ENCODE measurements at places on chromosomes 1 and 21. TPM values are rescaled to one million over a fixed set of nuclear protein-coding genes. Genes with fewer than 3 reads are reported as not detected.

Gene PAQR7
- total RNA-seq, result 6.8 TPM

Gene FCRLB
- total RNA-seq, result 2.0 TPM

Gene GBP7
- total RNA-seq, result not detected

Gene TSACC
- not detected for total RNA-seq

Gene S100A4
- total RNA-seq, result 844 TPM

Gene TMCO1
- total RNA-seq, result 103 TPM

Gene C8B
- total RNA-seq, result not detected

Gene RORC
- 0.15 TPM for total RNA-seq

Gene CNKSR1
- 0.17 TPM for total RNA-seq

Gene KRTCAP2
- 125 TPM for total RNA-seq

Gene SEC16B
- total RNA-seq, result 3.1 TPM

Gene OR2G6
- not detected for total RNA-seq

Gene ADPRS
- 27.6 TPM for total RNA-seq

Gene OR10Z1
- total RNA-seq, result not detected

Gene TFF2
- total RNA-seq, result not detected

Gene REN
- not detected for total RNA-seq

Gene TSPAN1
- not detected for total RNA-seq

Gene CHRM3
- under 0.01 TPM for total RNA-seq

Gene CYP4Z1
- total RNA-seq, result not detected

Gene GRIK3
- not detected for total RNA-seq

Gene KRTAP21-2
- not detected for total RNA-seq

Gene ERICH3
- total RNA-seq, result not detected

Gene HTR6
- total RNA-seq, result under 0.01 TPM

Gene TRNAU1AP
- total RNA-seq, result 36.8 TPM

Gene TEX38
- total RNA-seq, result 0.29 TPM

Gene OVAAL
- not detected for total RNA-seq

Gene NLRP3
- total RNA-seq, result not detected

Gene TRAF3IP3
- total RNA-seq, result not detected

Gene INSRR
- total RNA-seq, result not detected

Gene FCRL4
- not detected for total RNA-seq

Gene MNDA
- total RNA-seq, result not detected

Gene TMEM51
- total RNA-seq, result 8.3 TPM

Gene BSND
- not detected for total RNA-seq

Gene CSMD2
- 5.0 TPM for total RNA-seq

Gene KRTAP19-3
- total RNA-seq, result not detected

Gene TSSK3
- total RNA-seq, result 1.0 TPM

Gene SAMD13
- 1.2 TPM for total RNA-seq

Gene AIRE
- total RNA-seq, result under 0.01 TPM

Gene CATSPERE
- total RNA-seq, result 0.44 TPM

Gene MARK1
- total RNA-seq, result 0.17 TPM

Gene TAS1R3
- 0.50 TPM for total RNA-seq

Gene HHIPL2
- total RNA-seq, result 0.58 TPM

Gene MMP23B
- 2.5 TPM for total RNA-seq

Gene ACKR1
- total RNA-seq, result not detected

Gene PATJ
- total RNA-seq, result 7.8 TPM

Data from smooth muscle cell of trachea (primary cell).